ENCODE measurements at places on chromosomes 2 and 18. TPM values are rescaled to one million over a fixed set of nuclear protein-coding genes. Genes with fewer than 3 reads are reported as not detected.

Gene CD8B2
- not detected for total RNA-seq

Gene MBD5
- 3.9 TPM for total RNA-seq

Gene LRATD1
- 0.02 TPM for total RNA-seq

Gene POTEI
- not detected for total RNA-seq

Gene NOSTRIN
- total RNA-seq = 2.2 TPM

Gene DCAF17
- total RNA-seq = 9.4 TPM

Gene MEP1B
- total RNA-seq = 0.05 TPM

Gene CD207
- total RNA-seq = not detected

Gene MROH2A
- total RNA-seq = 0.12 TPM

Gene REG3G
- not detected for total RNA-seq

Gene TXNDC2
- total RNA-seq = 0.08 TPM

Gene SMYD5
- 51.4 TPM for total RNA-seq

Gene EEF1B2
- 1,045 TPM for total RNA-seq

Gene GRHL1
- 0.85 TPM for total RNA-seq

Gene ABCB11
- total RNA-seq = 0.03 TPM

Gene CCDC148
- total RNA-seq = 1.1 TPM

Gene ITPRID2
- 51.0 TPM for total RNA-seq

Gene IL1RL1
- 0.56 TPM for total RNA-seq

Gene IGFBP2
- total RNA-seq = 93.5 TPM

Gene C2orf66
- total RNA-seq = 0.12 TPM

Gene VAMP8
- 17.3 TPM for total RNA-seq

Gene RESP18
- not detected for total RNA-seq

Gene BCS1L
- total RNA-seq = 40.9 TPM

Gene ANKRD23
- 2.3 TPM for total RNA-seq

Gene FAM124B
- total RNA-seq = not detected

Gene VWC2L
- not detected for total RNA-seq

Gene CBLN2
- total RNA-seq = 0.06 TPM

Gene SCYGR4
- total RNA-seq = not detected

Gene SATB2
- total RNA-seq = 3.6 TPM

Gene RIT2
- total RNA-seq = not detected

Gene UGT1A3
- not detected for total RNA-seq

Gene ANKRD30B
- not detected for total RNA-seq

Gene OTX1
- 1.8 TPM for total RNA-seq

Gene TCF7L1
- total RNA-seq = 9.9 TPM

Gene GPR148
- not detected for total RNA-seq

Gene RNF125
- 0.35 TPM for total RNA-seq

Gene IL1B
- total RNA-seq = 0.13 TPM

Gene SPP2
- not detected for total RNA-seq

Gene CYP26B1
- total RNA-seq = 12.8 TPM

Gene DNER
- total RNA-seq = 11.1 TPM

Measured in A549 treated with GW870086 at 1 μM for 4 hours (cell line).